ENCODE measurements at places on chromosomes 1 and 21. TPM values are rescaled to one million over a fixed set of nuclear protein-coding genes. Genes with fewer than 3 reads are reported as not detected.

The GJA8 gene
- total RNA-seq: not detected

- DNase-seq: peak; percentile 2
Observed at GRCh38 chr1:62875676-62876075, 91.7 kb downstream of the ATG4C start.

The PTPRF gene
- total RNA-seq: 59.9 TPM

DNA sequence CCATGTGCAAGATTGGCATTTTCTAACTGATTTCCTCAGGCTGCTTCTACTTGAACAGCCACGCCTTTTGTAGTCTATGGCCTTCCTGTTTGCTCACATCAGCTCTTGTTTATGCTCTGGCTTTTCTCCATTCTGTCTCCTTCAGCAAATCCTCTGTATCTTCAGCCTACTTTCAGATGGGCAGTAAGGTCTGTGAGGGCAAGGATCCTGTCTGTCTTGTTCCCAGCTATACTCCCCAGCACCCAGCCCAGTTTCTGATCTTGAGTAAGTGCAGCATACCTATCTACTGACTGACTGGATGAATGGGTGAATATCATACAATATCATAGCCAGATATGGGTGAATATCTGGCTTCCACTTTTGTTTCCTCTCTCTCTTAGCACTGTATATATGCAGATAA lies 438.1 kb downstream of the LMO4 start:
- peak; percentile 29 for DNase-seq

GRCh38 chr1:212967801-212968200 lies 17.5 kb downstream of the VASH2 start:
- peak; percentile 45 for DNase-seq

The DNASE2B gene
- not detected for total RNA-seq

GRCh38 chr1:180614730-180615129 lies 17.1 kb upstream of the XPR1 start:
- DNase-seq: no peak

- DNase-seq: no peak
Observed at GRCh38 chr1:22520871-22521270, 42.4 kb upstream of the EPHA8 start.

DNA sequence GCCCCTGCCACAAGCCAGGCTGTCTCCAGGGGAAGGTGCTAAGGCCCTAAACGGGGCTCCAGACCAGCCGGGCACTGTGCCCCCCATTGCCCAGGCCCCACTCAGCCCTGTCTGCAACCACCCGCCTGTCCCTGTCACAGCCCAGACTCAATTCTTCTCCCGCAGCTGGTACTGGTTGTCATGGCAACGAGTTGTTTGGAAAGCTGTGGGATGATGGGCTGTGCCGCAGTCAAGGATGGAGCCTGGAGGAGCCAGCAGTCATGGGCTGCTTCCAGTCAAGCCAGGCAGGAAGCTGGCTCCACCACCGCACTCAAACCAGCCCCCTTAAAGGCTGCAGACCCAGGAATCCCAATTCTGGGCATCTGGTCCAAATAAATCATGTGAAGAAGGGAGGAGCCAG lies 4.2 kb downstream of the SPOCD1 start:
- DNase-seq: peak; percentile 50

The ATP1A4 gene
- total RNA-seq: not detected

- no peak for DNase-seq
Observed at GRCh38 chr1:172993640-172994039, 57.1 kb downstream of the TNFSF18 start.

DNA sequence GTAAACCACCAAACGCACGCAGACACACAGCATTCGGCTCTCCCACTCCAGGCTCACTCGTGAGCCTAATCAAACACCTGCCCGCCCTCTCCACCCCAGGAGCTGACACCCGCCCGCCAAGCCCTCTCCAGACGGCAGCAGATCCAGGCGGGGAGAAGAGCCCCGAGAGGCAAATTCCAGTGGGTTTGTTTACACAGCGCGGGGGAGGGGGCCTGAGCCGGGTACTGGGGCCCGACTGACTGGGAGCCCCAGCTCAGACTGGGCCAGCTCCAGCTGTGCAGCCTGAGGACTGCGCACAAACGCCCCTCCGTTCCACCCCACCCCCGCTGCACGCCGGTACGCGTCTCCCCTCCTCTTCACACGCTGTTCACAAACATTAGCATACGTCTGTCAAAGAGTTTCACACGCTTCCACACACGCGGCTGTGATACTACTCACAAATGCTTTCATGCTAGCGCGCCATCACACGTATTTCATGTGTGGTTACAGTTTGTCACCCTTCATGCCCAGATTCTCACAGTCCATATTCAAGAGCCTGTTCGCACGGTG lies 1.0 kb upstream of the EFNA1 start:
- DNase-seq: peak; percentile 63

The BROX gene
- 27.0 TPM for total RNA-seq

The AGMAT gene
- total RNA-seq: 0.44 TPM

- DNase-seq: no peak
Observed at GRCh38 chr1:47643306-47644211, 205.7 kb downstream of the FOXD2 start.

DNA sequence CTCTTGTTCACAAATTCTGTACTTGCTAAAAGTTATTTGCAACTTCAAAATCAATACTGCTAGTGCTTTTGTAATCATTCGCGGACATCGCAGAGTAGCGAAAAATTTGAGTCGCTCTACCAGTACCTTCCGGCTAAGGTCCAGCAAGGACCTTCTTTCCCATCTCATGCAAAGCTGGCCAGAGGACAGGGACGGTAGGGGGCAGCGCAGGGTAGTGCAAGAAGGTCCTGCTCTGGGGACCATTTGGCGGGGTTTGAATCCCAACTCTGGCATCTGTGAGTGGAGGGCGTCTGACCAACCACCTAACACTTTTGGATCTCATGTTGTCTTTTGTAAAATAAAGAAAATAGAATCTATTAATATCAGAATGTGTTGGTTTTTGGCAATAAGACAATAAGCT lies 258.3 kb downstream of the SPATA17 start:
- DNase-seq: peak; percentile 6

- no peak for DNase-seq
Observed at GRCh38 chr1:230824551-230824918, 43.8 kb downstream of the C1orf198 start.

GRCh38 chr1:47388030-47388890 lies 27.8 kb upstream of the FOXE3 start:
- no peak for DNase-seq

The TRIM17 gene
- total RNA-seq: not detected

The CDK18 gene
- 0.44 TPM for total RNA-seq

The MSH4 gene
- total RNA-seq: 0.22 TPM

DNA sequence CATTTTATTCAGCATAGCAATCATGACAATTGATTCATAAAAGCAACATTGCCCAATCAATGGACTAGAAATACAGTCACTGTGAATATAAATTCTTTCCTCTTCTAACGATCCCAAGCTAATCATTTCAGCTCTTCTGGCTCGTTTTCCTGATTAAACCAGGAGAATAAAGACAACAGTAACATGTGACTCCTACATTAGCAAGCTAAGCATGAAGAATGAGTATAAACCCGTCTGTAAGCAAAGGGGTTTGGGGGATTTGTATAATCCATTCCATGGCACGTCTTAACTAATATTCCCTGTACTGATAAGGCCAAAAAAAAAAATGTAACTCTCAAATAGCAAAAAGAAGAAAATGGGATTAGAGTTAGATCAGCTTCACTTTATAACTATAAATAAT lies 21.6 kb downstream of the IRF2BP2 start:
- DNase-seq: no peak

DNA sequence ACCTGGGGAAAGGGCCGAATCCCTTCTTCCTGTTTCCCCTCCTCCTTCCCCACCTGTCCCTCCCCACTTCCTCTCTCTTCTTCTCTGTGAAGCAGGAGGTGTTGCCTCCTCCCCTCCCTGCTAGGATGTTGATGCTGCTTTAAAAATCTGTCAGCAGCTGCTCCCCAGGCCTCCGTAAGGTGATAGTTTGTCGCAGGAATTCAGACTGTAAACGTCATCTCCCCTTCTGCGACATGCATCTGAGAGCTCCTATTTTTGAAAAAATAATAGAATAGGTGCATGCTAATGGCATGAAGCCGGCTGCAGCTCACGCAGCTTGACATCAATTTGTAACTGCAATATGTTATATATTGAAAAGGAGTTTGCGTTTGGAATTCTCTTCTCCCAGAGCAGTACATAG lies 70.1 kb downstream of the KAZN start:
- DNase-seq: no peak

DNA sequence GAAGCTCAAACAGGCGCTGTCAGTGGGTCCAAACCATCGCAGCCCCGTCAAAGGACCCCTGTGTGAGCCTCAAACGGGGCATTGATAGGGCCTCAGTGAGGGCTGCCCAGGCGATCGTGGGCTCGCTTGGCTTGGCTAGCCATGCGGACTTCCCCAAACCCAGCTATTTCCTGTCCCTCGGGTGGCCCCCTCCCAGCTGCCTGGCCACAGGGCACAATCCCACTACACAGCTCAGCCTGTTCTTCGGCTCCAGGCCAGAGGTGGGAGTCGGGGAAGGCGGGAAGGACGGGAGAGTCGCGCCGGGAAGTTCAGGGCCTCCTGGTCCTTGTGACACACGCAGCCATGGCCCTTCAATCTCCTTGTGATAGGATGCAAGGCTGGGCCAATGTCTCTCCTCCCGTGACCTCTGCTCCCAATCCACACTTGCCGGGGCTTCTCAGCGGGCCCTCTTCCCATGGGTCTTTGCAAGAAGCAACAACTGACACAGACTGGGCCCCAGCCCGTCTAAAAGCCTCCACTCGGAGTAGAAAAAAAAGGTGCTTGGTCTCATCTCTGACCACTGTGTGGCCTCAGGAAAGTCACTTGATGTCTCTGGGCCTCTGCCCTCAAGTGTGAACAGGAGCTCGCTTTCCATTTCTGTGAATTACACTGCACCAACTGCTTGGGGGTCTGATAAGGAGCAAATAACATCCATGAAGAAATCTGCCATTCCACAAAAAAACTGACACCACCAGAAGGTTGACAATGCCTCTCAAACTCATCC lies 7.1 kb upstream of the MATN1 start:
- DNase-seq: peak; percentile 33

- no peak for DNase-seq
Observed at GRCh38 chr1:182193908-182194550, 132.5 kb upstream of the ZNF648 start.

- DNase-seq: no peak
Observed at GRCh38 chr1:234928642-234929041, 200.0 kb downstream of the TOMM20 start.

GRCh38 chr1:218217040-218217439 lies 68.1 kb upstream of the RRP15 start:
- DNase-seq: no peak

- DNase-seq: no peak
Observed at GRCh38 chr1:110430901-110431300, 20.0 kb upstream of the PROK1 start.

The ZNF683 gene
- not detected for total RNA-seq

The GPX7 gene
- total RNA-seq: 18.1 TPM

DNA sequence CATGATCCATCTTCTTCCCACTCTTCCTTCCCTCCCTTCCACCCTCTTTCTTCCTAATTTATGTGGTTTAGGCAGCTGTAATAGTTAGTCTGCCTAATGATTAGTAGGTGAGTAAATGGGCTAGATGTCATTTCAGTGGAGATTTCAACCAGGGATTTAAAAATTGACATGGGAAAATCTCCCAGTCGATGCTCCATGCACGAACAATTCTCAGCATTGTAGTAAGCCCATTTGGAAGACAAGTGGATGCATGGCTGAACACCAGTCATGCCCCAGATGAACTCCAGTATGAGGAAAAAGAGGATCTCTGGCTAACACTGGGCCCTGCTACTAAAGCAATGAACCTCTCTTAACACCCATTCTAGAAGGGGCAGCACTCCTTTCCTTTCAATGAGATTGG lies 25.3 kb downstream of the CHI3L2 start:
- no peak for DNase-seq

DNA sequence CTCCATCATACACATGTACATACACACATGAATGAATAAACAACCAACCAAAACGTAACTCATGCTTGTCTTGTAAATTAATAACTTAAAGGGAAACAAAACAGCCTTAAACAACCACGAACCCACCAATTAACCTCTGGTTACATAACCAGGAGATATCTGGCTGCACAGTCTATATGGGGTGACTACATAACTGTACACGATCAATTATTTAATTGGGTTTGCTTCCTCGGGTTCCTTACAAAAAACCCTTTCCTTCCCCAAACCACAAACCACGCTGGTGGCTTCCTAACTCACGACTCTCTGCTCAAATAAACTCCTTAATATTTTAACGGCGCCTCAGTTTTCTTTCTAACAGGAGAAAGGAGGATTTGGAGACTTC lies 744 bp downstream of the ZNF670 start:
- no peak for DNase-seq

The ZNF695 gene
- 0.99 TPM for total RNA-seq

- no peak for DNase-seq
Observed at GRCh38 chr1:110896090-110896489, 23.1 kb downstream of the CD53 start.

The RNU1-3 gene
- under 0.01 TPM for total RNA-seq

DNA sequence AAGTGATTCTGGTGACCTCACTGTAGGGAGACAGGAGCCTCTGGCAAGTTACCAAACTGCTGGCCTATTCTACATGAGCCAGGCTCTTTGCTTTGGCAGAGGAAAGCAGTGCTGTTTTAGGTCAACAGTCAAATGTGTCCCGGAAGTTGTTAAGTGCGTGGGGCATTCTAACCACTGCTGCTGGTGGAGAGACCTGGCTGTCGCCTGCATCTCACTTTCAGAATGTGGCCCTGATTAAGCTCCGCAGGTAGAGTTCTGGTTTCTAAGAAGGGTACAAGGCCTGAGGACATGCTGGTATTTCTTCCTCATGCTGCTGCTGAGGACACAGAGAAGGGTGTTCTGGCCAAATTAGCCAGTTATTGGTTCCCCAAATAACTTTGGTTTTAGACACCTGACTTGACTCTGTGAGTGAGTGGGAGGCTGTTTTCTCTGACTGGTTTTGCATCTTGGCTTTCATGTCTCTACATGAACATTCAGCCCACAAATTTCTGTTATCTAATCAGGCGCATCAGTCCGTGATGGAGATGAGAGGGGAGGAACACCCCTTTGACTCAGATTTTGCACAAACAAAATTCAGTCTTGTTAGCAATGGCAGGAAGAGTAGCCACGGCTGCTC lies 120.8 kb downstream of the LMO4 start:
- DNase-seq: peak; percentile 39

The ADGRL2 gene
- total RNA-seq: 16.3 TPM

Data from lung microvascular endothelial cell (primary cell).